ENCODE measurements at places on chromosomes 6 and 20.

DNA sequence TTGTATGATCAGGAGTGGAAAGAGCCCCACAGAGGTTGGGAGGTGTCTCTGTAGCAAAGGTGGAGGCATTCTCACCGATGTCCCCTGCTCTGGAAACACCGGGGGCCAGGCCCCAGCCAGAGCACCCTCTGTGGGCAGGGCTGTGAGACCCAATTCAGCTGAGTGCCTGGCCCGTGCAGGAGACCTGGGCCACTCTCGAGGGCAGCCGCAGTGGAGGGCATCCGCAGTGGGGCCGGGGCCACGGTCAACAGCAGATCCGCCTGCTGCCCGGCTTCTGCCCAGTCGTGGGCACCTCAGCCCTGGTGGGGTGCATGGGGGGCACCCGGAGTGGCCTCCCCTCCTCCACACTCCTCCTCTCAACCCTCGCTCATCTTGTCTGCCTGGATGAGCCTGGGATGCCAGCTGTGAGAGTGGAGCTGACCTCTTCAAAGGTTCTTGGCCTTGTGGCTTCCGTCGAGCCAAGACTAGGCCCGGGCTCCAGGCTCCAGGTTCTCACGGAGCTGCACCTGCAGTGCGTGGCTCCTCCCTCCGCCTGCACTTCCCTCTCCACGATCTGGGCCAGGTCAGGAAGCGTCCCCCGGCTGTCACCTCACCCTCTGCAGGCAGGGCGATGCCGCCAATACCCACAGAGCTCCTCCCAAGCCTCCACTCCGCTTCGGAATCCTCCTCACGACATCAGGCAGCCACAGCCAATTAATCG, 134.8 kb downstream of the TAF4 start:
- no peak for DNase-seq

DNA sequence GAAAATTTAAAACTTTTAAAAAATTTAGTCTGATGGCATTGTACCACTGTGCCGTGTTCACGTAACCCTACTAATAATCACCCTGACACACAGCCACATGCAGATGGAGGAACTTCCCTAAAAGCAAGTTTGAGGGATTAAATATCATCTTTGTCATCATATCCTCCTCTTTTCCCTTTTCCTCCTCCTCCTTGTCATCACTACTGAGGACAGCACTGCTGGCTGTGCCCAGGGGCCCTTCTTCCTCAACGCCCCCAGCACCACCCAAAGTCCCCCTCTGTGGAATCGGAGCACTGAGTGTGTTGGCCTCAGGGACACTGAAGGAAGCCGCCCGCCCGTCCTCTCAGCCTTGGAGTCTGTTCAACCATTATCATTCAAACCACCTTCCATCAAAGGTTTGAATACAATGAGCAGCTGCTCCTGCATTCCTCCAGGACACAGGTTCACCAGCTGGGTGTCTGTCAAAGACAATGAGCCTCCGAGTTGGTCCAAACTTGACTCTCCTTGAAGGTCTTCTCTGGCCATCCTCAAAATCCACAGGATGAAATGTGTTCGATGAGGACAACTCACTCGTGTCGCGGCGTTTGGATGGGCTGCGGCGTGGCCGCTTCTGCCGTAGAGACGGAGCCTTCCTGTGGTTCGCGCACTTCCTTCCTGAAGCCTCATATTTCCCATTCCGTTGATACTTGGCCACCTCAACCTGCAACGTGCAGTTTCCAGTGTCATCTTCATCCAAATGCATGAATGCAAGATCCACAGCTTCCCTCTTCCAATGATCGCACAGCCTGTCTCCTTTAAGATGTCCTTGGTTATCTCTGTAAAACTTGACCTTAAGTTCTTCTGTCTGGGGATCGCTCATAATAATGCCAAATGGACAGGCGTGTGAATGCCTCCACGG, 23.3 kb downstream of the NQO2 start:
- DNase-seq, result no peak

- DNase-seq, result no peak
Observed at GRCh38 chr6:83870649-83871048, 11.2 kb downstream of the CYB5R4 start.

DNA sequence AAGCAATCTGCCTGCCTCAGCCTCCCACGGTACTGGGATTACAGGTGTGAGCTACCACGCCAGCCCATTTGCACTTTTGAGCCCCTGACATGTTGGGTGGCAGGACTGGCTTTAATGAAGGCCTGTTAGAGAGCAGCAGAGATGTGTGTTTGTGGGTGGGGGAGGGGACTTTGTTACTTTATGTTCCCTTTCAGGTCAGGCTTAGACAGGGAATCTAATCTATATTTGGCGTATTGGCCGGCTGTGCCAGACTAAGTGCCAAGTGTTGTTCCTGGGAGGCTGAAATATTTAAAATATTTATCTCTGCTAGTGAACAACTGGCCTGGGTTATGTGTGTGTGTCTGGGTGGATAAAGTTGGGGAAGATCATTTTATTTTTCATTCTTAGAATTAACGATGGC, 6.1 kb downstream of the GMPR start:
- DNase-seq, result no peak

DNA sequence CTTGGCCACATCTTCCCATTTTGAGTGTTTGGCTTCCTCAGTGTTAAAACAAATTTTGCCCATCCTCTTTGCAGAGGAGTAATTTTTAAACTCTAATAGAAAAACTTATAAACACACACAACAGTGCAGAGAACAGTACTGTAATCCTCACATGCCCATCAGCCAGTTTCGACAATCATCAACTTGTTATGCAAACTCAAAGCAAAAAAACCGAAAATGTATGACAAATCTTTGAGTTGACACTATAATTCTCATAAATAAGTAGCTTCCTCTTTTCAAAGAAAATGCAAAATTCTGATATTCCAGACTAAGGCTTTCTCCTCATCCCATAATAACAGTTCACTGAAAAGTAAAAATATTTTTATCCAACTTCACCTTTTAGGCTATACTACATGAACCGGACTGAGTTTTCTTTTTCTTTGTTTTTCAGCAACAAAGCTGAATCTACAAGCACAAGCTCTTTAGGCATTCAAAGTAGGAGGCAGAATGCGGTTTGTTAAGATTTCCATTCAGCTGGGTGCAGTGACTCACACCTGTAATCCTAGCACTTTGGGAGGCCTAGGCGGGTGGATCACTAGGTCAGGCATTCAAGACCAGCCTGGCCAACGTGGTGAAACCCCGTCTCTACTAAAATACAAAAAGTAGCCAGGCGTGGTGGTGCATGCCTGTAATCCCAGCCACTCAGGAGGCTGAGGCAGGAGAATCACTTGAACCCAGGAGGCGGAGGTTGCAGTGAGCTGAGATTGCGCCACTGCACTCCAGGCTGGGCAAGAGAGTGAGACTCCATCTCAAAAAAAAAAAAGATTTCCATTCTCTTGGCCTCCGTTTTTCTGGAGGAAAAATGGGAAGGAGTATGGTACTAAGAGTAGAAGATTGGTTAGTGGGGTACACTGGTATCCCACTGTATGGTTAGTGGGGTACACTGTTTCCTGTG, 74.8 kb downstream of the GCNT2 start:
- no peak for DNase-seq

GRCh38 chr20:10362674-10363073, 71.3 kb downstream of the MKKS start:
- DNase-seq, result no peak

DNA sequence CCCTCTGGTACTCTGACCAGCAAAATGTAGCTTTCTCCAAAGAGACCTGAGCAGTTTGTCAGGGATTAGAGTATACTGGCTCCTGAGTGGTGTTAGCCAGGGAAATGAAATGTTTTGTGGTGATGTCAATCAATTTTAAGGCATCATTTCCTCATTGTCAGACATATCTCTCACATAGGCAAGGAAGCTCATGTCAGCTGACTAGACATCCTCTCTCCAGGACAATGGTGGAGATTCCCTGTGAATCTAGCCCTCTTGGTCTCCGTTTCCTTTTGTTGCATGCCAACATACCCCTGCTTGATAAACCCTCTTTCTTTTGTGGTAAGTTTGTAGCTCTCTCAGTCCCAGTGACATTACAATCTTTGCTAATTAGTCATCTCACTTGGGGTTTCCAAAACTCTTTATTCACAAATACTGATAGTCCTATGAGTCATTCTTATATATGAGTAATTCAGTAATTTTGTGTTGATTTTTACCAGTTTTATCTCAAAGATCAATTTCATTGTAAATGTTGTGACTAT, 135.6 kb upstream of the PTPRK start:
- no peak for DNase-seq

- no peak for DNase-seq
Observed at GRCh38 chr6:99810942-99811620, 182.9 kb downstream of the MCHR2 start.

- no peak for DNase-seq
Observed at GRCh38 chr20:50750145-50750671, 18.8 kb downstream of the PARD6B start.

GRCh38 chr6:56954403-56955170, at the start of gene BEND6:
BEND6 (plus strand) TSS chr6:56955107; CDS start chr6:56981811, 26,704 bp downstream.
- DNase-seq, result no peak

- DNase-seq, result no peak
Observed at GRCh38 chr6:104642871-104643270, 216.8 kb downstream of the HACE1 start.

- DNase-seq, result no peak
Observed at GRCh38 chr6:56593801-56594318, 48.8 kb downstream of the DST start.

DNA sequence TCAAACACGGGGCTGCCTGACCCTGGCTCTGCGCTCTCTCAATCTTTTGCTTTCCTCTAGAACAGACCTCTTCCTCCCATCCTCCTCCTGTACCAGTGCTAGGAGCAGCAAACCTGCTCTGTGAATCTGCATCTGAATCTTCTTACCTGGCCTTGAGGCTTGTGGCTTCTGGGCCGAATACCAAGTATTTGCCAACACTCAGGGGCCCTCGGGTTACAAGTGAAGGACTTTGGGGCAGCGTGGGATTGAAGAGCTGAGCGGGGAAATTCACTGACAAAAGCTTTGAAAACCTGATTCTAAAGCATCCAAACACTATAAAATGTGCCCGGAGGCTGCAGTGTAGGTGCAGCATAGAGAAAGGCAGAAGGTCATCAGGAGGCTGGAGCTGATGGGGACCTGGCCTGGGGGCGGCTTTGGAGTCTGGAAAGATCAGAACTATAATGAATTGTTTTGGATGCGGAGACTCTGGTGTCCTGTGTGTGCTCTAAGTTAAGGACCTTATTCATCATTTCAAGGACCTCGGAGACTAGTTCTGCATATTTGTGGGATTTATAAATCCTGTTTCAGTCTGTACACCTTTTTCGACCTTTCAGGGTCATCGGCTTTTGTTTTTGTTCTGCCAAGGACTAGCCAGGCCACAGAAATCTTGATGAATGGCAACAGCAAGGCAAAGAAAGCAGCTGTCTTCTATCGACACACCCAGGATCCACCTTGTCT, 16.4 kb upstream of the IGF2R start:
- no peak for DNase-seq

- no peak for DNase-seq
Observed at GRCh38 chr6:36592221-36592655, 1.9 kb upstream of the SRSF3 start.

- DNase-seq, result no peak
Observed at GRCh38 chr6:145290122-145290521, 445.2 kb downstream of the EPM2A start.

GRCh38 chr20:40882152-40882551, 146.5 kb upstream of the TOP1 start:
- no peak for DNase-seq

DNA sequence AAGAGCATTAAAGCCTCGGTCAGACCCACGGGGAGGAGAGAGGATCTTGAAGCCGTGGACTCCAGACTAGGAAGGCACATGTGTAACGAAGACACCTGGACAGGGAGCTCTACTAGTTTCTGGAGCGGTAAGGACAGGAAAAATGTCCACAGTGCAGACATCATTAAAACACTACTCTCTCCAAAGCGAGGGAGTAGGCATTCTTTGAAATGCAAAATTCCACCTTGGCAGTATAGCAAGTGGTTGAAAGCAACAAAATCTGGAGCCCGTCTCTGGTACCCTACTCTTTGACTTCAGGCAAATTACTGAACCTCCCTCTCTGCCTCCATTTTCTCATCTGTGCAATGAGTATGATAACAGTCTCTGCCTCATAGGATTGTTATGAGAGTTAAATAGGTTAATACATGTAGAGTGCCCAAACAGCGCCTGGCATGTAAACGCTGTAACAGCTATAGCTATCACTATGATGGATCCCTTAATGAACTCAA, 408 bp upstream of the CRIP3 start:
- no peak for DNase-seq

- DNase-seq, result peak; percentile 28
Observed at GRCh38 chr6:36130667-36131510, 576 bp downstream of the MAPK13 start.

DNA sequence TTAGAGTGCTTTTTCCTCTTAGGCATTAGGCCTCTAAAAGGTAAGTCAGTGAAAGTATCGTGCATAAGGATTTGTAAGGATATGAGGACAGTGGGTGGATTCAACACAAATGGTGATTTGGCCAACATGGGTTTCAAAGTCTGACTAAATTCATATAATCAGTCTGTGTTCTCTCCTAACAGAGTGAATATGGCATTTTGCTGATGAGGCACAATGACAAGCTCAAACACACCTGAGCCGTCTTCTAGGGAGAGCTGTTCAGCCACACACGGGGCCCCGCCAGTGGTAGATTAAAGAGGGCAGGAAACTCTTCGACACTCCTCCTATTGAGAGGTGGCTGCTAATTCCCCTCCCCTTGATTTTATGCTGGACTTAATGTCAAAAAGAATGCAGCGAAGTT, 59.5 kb upstream of the PROKR2 start:
- DNase-seq, result no peak

DNA sequence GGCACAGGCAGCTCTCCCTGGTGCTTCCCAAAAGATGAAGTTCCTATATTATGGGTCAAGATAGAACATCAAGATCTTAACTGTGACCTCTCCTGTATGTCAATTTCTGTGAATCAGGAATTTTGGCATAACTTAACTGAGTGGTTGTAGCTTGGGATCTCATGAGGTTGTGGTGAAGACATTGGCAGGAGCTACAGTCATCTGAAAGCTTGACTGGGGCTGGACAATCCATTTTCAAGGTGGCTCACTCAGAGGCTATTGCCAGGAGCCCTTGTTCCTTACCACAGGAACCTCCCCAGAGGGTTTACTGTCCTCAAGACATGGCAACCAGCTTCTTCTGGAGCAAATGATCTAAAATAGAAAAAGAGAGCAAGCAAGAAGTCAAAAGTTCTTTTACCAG, 252.2 kb downstream of the ADGB start:
- DNase-seq, result no peak

GRCh38 chr6:55636406-55637102, 57.6 kb upstream of the HMGCLL1 start:
- no peak for DNase-seq

DNA sequence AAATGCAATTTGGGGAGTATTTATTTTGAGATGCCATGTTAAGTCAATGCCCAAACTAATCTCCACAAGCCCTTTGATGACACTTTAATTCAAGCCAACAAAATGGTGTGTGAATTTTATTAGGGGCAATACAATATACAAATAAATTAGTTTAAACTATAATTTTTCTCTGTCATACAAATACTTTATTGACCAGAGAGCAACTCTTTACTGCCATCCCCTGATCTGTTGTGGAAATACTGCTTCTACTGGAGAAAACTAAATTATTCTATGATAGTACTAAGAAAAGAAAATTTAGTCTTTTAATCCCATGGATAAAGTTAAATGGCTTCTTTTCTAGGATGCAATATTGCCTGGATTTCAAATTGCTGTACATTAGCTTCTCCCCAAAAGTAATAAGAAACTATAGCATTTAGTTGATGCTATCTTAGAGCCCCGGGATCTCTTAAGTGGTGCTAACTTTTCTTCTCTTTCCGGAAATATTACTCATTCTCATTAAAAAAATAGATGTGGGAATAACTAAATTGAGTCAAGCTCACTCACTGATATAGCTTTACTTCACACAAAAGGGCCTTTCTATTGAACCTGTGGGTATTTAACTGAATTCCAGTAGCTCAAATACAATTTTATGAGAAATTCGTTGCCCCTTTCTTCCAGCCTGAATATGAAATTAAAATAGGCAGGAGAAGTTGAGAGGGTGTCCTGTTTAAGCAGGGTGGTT, 49.2 kb downstream of the SMPDL3A start:
- DNase-seq, result no peak

Measured in activated CD8-positive, alpha-beta memory T cell treated with anti-CD3 and anti-CD28 coated beads for 1 hour (primary cell).